Dermis microvascular lymphatic vessel endothelial cell (primary cell): ENCODE measurements at places on chromosomes 7 and 10. TPM values are rescaled to one million over a fixed set of nuclear protein-coding genes. Genes with fewer than 3 reads are reported as not detected.

- DNase-seq, result no peak
These were observed 12.0 kb upstream of the CNPY1 start for GRCh38 chr7:155558351-155558750.

DNA sequence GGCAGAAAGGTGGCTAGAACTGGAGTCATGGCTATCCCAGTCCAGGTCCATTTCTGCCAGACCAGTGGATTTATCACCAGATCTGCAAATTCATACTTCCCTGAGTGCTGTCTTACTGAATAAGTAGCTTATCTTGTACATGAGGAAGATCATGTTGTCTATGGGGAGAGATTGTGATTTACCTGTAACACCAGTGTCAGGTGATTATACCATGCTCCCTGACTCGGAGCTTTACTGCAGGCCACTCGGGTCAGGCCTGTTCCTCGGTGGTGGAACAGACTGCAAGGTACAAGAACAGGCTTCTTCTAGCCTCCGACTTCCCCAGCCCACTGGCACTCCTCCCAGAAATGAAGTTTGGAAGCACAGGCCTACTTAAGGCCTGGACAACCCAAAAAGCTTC lies 42.6 kb upstream of the DLG5 start:
- DNase-seq, result no peak

- DNase-seq, result no peak
These were observed 71.2 kb downstream of the WNT2 start for GRCh38 chr7:117251687-117252086.

- no peak for DNase-seq
These were observed 18.2 kb downstream of the MYOZ1 start for GRCh38 chr10:73623056-73623455.

DNA sequence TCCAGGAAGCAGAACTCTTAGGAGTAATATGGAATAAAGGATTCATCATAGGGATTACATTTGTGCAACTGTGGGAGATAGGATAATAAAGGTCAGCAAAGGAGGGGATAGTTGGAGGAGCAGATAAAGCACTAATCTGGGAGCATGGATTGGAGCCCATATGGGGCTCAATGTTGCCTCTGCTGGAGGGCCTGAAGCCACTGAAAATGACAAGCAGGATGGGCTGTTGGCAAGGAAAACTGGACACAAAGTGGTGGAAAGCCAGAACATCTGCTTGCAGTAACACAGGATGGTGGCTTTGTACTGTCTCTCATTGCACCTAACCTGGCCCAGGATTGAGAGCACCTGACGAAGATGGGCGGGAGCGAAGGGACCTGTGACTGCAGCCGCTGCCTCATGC lies 15.0 kb upstream of the COMMD3 start:
- DNase-seq, result no peak

The MYO1G gene
- total RNA-seq, result under 0.01 and 0.13 TPM in 2 replicates

GRCh38 chr7:67486401-67486800 lies 489.8 kb downstream of the TYW1 start:
- DNase-seq, result no peak

The CALML5 gene
- not detected in 2 replicates for total RNA-seq

The ENTPD1 gene
- 5.3 and 6.2 TPM in 2 replicates for total RNA-seq

The RHOBTB1 gene
- 31.3 and 38.4 TPM in 2 replicates for total RNA-seq

The C10orf95 gene
- under 0.01 TPM in 1 of 2 replicates, not detected in the other for total RNA-seq

DNA sequence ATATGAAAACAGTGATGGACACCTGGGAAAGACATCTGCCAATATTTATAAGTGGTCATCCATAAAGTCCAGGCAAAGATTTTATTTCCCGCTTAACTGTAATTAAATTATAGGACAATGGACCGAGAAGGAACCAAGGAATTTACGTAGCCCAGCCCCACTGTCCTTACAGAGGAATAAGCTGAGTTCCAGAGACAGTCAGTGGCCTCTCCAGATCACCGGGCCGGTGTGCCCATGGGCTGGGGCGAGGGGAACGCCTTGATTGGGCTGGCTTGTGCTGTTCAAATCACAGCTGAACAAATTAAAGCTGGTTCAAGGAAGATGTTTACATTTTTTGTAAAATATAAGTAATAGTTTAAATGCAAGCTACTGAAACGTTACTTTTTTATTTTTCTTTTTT lies 40.7 kb downstream of the PFKP start:
- no peak for DNase-seq

- DNase-seq, result no peak
These were observed 350 bp upstream of the ZNF37A start for GRCh38 chr10:38093816-38094157.

DNA sequence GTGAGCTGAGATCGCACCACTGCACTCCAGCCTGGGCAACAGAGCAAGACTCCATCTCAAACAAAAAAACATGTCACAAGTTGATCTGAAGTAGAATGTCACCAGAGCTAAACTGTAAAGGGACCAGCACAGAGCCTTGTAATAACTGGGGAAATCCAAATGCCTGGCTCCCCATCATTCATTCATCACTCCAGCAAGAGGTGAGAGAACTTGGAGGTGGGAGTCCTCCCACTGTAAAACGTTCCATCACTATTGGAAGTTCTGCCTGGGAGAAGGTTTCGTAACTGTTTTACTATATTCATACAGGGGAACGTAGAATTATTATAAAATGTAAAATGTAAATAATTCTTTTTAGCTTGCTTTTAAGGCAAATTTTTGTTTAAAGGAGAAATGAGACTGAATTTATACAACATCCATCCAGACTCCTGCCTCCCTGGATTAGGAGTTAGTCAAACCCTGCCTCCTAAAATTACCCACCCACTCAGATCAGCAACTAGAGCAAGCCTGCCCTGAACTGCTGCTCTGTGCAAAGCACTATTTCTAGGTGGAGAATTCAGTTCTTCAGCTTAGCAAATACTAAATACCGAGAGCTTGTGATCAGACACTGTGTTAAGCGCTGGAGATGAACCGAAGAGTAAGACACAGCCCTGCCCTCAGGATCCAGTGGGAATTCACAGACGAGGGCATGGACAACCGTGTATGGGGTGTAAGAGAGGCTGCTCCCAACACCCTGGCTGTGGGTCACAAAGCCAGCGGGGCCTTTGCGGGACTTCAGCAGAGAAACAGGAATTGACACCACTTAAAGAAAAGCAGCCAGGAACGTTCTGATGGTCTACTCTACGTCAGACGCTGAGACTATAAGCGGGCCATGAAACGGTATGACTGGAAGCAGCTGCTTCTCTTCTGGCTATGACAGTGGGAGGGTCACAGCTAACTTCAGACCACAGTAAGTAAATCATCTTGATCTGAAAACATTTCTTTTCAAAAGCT lies 208.3 kb downstream of the ZMYND11 start:
- DNase-seq, result no peak

GRCh38 chr10:42865716-42866114 lies 83.1 kb downstream of the BMS1 start:
- no peak for DNase-seq

GRCh38 chr10:4691776-4692175 lies 134.2 kb upstream of the AKR1E2 start:
- DNase-seq, result no peak

GRCh38 chr7:116575853-116576252 lies 51.0 kb downstream of the CAV1 start:
- DNase-seq, result no peak

DNA sequence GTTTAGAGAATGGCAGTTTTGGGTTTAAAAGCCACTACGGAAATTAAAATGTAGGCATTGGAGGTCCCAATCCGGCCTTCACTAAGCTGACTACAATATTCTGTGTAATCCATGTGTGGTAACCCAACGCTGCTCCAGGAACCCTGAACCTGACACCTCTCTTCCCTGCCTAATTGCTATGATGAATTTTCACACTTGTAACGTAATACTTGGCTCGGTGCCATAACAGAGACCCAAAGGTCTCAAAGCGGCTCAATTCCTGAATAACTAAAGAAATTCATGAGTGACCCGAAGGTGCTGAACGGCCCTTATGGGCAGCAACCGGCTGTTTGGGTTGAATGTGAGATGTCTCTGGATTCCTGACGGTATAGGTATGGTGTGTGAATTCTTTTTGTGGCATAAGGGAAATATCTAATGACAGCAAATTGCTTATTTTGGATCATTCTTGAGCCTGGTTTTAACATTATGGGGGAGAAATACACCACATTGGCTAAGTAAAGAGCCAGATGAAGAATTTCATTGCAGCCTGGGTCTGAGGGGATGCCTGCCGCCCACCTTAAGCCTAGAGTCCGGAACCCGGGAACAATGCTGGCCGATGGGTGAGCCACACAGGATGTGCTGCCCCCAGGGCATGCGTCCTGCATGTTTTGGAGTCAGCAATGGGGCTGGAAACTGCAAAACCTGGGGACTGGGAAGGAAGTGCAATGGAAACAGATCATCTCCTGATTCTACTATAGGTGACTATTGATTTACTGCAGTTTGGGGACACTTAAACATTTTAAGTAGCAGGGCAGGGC lies 69.7 kb upstream of the FZD8 start:
- DNase-seq, result no peak

The GPR141 gene
- total RNA-seq, result 0.13 TPM in 2 replicates

DNA sequence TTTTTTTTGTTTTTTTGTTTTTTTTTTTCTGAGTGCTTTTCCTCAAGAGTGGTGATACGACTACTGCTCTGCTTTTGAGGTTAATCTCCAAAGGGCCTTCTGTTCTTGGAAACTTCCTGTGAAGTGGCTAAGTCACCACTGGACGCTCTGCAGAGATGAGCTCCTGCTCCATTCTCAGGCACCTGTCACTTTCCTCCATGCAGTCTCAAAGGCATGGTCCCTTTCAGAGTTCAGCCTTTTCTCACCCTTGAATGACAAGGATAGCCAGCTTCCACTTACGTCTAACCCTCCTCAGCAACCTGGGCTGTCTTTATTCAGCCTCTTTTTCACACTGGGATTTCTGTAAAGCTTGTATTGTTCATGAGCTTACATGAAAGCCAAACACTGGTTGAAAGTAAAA lies 65.8 kb downstream of the BMPER start:
- no peak for DNase-seq

DNA sequence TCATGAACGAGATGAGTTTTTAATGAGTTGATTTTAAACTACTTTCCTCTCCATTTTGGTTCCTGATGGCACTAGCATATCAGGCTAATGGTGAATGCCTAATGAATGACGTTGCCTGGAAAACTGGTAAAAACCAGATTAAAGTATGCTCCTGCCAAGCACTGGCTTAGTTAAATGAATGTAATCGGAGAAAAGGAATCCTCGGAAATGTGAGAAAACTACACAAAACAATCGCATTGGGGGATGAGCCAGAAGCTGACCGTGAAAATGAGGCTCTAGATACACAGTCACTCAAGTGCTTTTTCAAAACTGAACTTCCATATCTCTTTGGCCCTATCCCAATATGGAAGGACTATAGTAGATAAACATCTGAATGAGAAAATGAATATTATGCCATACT lies 153.8 kb upstream of the COL1A2 start:
- no peak for DNase-seq

- no peak for DNase-seq
These were observed 138.0 kb downstream of the TACC2 start for GRCh38 chr10:122126763-122127659.

The CPXM2 gene
- 0.25 and 0.26 TPM in 2 replicates for total RNA-seq

DNA sequence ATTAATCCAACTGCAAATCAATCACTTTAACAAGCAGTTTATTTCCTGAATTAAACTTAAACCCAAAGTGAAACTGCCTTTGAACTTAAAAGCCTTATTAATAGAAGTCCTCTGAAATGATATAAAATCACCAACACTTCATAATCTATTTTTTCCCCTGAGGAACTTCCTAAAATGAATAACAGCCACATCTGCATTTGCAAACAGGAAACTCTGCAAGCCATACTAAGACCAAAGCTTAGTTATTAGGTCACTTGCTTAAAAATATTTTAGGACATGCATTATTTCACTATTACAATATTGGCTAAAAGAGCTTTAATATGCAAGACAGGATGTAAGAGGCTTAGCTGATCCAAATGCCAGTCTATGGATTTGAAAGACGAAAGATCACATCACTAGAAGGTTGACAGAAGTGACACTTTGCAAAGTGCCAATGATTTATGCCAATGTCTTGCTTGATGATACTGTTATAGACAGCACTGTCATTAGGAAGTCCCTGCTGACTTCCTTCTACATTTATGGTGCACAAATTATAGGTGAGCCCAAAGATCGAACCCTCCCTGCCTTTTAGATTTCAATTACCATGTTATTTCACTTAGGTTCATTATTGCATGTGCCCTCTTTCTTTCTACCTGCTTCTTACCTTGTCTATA lies 99.9 kb upstream of the SKAP2 start:
- no peak for DNase-seq

- no peak for DNase-seq
These were observed 178.2 kb downstream of the TRIL start for GRCh38 chr7:28779954-28780353.

The FAM180A gene
- not detected in 2 replicates for total RNA-seq

The GATA3 gene
- total RNA-seq, result under 0.01 TPM in 2 replicates

The OR6B1 gene
- total RNA-seq, result not detected in 2 replicates

The GBX1 gene
- total RNA-seq, result not detected in 2 replicates

GRCh38 chr7:27032839-27033238 lies 63.0 kb downstream of the HOXA1 start:
- DNase-seq, result no peak

The GPNMB gene
- 0.13 TPM in 1 of 2 replicates, not detected in the other for total RNA-seq

DNA sequence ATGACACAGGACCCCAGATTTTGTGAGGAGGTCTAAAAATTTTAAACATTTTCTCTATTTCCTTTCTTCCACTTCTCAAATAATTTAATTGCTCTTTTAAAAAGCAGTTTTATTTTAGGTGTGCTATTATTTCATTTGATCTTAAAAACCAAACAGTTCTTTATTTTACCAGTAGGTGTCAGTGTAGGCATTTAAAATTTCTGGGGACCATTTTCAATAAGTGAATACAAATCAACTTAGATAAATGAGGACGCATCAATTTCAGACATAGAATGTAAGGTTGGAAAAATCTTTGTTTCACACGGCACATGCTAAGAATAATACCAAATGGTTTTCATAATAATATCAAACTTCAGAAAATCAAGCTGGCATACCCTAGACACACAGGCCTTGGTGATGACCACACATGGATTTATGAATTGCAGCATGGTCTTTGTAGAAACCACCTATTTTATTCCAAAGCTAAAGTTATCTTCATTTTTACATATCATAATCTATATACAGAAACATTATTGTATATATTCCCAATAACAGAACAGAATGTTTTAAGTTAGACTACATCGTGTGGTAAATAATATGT lies 127.6 kb upstream of the SLC26A5 start:
- peak; percentile 55 for DNase-seq

The KCNH2 gene
- 0.13 TPM in 1 of 2 replicates, not detected in the other for total RNA-seq

DNA sequence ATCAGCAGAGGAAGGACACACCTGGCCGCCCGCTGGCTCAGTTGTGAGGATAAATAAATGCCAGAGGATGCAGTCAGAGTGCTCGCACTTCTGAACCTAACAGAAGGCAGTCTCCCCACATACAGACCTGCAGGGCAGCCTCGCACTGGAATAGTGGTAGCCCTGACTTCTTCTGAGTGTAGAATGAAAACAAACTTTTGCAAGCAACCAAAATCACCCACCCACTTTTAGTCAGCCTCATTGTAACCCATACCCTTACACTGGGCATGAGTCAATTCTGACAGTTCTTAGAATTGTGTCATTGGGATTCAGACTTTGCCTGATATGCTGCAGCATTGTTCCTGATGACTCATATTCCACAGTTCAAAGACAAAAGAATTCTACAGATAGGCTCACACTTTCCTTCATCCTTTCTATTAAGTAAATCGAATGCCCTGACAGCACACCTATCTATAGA lies 167.0 kb upstream of the CDK1 start:
- no peak for DNase-seq

The CRYGN gene
- not detected in 2 replicates for total RNA-seq

The NRCAM gene
- total RNA-seq, result 1.5 and 3.3 TPM in 2 replicates
